ENCODE measurements at places on chromosomes 6 and 20.

DNA sequence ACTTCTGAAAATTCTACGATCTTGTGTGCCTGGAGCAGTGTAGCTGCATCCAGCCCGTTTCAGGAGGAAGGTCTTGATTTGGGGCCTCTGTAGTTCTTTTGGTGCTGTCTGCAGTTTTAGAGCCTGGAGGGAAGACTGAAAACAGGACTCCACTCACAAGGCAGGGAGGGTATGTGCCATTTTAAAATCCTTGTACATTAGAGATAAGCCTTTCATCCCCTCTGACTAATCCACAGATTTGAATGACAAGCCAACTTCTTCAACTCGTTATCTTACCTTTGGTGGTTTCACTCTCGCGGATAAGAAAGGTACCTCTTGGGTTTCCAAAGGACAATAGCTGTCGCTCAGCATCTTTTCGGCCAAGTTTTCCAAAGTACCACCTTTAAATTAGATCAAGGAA lies 98.0 kb upstream of the TRAF3IP2 start:
- DNase-seq = no peak

DNA sequence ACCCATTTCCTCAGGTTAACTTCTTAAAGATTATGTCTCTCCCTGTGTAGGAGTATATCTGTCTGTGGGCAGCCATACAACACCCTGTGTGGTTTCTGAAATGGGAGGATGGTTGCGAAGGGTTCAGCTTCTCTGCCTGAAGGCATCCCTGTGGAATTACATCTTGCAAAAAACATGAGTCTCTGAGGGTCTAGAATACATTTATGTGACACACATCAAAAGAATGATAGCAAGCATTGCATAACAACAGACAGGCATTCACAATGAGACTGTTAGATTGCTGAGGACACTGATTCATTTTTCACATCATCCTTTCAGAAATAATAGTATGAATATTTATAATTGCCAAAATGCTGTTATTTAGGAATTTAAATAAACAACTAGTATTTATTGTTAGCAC lies 670.9 kb downstream of the HTR1B start:
- peak; percentile 64 for DNase-seq

GRCh38 chr6:74269600-74269858 lies 573.5 kb downstream of the CD109 start:
- DNase-seq = no peak

GRCh38 chr6:168506460-168506859 lies 65.5 kb downstream of the SMOC2 start:
- DNase-seq = no peak

- DNase-seq = peak; percentile 52
Observed at GRCh38 chr6:97059473-97059872, 134.9 kb downstream of the KLHL32 start.

- DNase-seq = no peak
Observed at GRCh38 chr6:105021399-105021798, 64.5 kb downstream of the LIN28B start.

DNA sequence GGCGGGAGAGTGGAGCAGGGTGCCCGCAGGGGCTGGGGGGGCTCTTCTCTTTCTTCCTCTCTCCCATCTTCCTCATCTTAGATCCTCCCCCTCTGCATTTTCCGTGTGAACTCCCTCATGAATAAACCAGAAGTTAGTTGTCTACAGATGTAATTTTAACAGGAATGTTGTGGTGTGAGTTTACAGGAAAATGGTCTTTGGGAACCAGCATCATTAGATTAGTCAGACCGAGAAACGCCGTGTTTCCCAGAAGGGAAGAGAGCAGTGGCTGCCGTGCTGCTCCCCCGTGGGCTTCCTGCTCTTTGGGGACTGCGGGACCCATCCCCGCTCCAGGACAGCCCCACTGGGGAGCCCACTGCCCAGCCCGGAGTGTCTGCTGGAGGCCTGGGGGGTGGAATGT lies 3.4 kb downstream of the MYT1 start:
- peak; percentile 11 for DNase-seq
